ENCODE measurements at places on chromosomes 4 and X. TPM values are rescaled to one million over a fixed set of nuclear protein-coding genes. Genes with fewer than 3 reads are reported as not detected.

GRCh38 chrX:18885328-18886004 is 98.4 kb downstream of the PHKA2 start:
- DNase-seq: no peak

- DNase-seq: peak; percentile 59
Measured at GRCh38 chr4:41360214-41360920, 103.6 kb downstream of the UCHL1 start.

- DNase-seq: no peak
Measured at GRCh38 chr4:1572010-1572385, 112.1 kb downstream of the FAM53A start.

- no peak for DNase-seq
Measured at GRCh38 chrX:13109817-13110216, 65.4 kb upstream of the FAM9C start.

- peak; percentile 68 for DNase-seq
Measured at GRCh38 chr4:25818371-25818871, 44.4 kb downstream of the SEL1L3 start.

DNA sequence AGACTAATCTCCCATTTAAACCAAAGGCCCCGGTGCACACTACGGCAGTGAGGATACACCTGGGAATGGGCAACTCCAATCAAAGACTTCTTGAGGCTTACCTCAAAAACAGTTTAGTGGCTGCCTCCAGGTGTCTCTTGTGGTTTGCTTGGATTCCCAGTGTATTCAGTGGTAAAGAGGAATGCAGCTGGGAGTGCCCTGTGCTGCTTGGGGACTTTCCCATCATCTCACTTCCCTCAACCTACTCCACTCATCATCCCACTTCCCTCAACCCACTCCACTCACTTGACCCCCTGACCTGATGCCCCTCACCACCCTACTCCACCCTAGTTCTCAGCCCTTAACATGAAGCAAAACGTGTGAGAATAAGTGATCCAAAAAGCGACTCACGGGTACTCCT is 177.3 kb upstream of the ETNPPL start:
- no peak for DNase-seq

DNA sequence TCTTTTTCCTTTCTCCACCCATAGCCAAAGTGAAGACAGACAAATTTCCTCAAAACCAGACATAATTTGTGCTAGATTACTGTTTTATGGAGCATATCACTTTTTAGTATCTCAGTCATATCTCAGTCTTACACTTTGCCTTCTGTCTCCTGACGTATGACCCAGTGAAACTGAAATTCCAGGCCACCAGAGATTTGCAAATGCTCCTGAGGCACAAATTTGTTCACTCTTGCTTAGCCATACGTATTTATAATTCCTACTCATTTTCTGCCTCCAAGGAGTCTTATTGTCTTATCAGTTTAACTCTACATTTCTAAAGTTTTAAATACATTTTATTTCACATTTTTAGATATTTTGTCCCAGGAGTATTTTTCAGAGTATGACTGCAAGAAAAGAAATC is 10.0 kb downstream of the TMEM156 start:
- DNase-seq: no peak

DNA sequence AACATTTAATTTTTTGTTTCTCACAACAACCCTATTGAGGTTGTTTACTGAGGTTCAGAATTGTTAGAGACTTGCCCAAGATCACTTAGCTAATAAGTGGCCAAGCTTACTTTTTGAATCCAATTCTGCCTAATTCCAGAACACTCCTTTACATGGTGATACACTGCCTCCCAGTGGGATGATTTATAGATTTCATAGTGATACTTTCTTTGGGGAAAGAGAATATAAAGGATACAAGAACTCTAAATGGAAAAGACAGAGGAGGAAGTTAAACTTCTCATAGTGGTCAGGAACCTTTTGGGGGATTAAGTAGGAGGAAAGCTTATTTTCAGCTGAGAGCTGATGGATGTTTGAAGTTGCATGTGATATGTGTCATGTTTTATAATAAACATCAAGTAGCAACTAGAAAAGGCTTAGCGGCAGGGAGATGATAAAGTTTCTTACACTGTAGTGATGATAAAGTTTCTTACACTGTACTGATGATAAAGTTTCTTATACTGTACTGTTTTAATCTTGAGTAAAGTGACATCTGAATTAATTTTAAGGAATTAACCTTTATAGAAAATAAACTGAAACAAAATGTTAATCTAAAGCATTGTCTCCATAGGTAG is 15.3 kb downstream of the STAG2 start:
- DNase-seq: peak; percentile 38

DNA sequence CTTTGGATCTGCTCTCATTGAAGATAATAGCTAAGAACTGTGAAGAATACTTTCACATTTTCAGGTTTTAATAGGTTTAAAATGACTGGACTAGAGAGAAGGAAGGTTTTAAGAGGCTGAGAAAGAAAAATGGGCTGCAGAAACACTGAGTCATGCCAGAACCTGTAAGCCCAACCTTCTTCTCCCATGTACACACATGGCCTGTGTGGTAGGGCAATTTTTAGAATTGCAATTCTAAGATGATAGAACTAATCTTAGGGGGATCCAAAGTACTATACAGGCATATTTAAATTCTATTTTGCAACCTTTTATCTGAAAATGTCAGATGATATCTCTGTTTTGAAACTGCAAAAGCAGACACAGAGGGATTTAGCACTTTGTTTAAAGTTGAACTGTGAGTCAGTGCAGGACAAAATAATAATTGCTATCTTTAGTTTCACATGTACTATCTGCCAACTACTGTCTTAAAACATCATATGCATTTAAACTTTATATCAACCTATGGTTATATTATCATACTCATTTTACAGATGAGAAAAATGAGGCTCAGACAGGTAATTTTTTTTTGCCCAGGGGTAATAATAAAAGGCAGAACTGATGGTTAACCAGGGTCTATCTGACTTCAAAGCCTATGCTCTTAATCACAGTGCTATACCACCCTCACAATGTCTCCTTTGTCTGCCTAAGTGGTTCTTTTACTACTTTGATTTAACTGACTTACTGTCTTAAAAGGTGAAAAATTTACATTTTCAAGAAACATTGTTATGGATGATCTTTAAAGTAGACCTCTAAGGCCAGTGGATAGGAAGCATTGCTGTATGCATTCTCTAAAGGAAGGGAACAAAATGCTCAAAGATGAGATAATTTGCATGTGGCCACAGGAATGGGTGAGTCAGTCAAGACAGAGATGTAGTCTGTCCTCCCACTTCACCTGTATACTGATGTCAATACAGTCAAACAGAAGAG is 4.3 kb downstream of the TMPRSS11E start:
- DNase-seq: peak; percentile 49

- peak; percentile 3 for DNase-seq
Measured at GRCh38 chrX:67893931-67894330, 350.1 kb downstream of the AR start.

DNA sequence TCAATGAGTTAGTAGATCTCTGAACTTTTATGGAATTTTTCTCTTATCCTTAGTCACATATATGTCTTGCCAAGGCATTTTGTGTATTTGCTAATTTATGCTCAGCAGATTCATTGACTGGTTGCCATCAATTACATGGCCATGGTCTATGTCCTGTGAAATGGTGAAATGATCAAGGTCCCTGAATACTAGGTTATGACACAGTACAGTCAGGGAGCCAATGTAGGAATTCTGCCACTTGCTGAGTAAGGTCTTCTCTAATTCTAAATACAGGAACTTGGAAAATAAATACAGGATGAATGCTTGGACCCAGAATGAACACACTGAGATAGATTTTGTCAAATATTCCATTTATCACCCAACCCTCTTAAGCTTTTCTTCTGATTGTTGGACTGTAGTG is 35.2 kb downstream of the ALPK1 start:
- no peak for DNase-seq

GRCh38 chrX:133229361-133229760 is 11.2 kb upstream of the TFDP3 start:
- no peak for DNase-seq

DNA sequence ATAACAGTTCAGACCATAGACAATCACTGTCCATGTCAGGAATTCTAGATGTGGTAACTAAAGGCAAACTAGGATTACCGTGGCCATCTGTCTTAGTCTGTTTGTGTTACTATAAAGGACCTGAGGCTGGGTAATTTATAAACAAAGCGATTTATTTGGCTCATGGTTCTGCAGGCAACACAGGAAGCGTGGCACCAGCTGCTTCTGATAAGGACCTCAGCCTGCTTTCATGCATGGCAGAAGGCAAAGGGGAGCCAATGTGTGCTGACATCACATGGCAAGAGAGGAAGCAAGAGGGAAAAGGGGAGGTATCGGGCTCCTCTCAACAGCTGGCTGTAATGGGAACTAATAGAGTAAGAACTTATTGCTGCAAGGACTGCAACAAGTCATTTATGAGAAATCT is 376.7 kb downstream of the GPM6A start:
- DNase-seq: no peak

The TCP11X2 gene
- total RNA-seq: not detected

The GLOD5 gene
- total RNA-seq: not detected

The FAM9B gene
- 0.06 TPM for total RNA-seq

All from LHCN-M2 (cell line).